NCI-H1105 treated with DMSO at 0.1 percent for 48 hours (cell line): ENCODE measurements at places on chromosomes 6 and 20.

GRCh38 chr6:14771016-14771415, 474.9 kb upstream of the JARID2 start:
- DNase-seq, result no peak

- DNase-seq, result no peak
These were observed 19.6 kb upstream of the MRAP2 start for GRCh38 chr6:84013931-84014330.

DNA sequence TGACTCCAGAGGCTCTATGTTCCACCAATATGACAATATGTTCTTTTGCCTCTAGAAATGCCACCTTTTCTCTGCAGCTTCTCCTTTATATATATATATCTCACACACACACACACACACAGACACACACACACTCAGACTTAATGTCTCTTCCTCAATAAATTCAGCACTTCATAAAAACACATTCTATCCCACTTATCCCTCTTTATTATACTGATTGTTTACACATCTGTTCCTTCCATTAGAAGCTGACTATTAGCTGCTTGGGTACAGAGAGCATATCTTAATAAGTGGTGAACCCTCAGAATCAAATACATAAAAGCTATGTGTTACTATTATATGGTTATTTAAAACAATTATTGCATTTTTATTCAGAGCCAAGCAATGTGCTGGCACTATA, 23.3 kb downstream of the NRSN1 start:
- DNase-seq, result peak; percentile 70

DNA sequence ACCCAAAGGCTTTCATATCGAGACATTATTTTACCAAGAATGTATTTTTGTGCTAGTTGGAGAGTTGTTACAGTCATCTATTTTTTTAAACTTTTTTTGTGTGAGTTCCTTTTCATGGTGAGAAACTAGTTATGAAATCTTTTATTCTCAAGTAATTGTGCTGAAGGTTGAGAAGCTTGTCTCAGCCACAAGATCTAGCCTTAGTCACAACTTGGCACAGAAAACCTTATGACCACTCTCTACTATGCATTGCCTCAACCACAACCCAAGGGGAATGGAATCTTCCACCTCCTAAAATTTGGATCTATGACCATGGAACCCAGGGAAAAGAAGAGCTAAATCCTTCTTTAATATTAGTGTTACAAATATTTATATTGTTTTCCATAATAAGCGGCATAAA, 58.5 kb downstream of the HS3ST5 start:
- no peak for DNase-seq

- no peak for DNase-seq
These were observed 982.0 kb upstream of the FLRT3 start for GRCh38 chr20:15319439-15319838.

- no peak for DNase-seq
These were observed 8.1 kb upstream of the GTF3C6 start for GRCh38 chr6:110950440-110950839.

DNA sequence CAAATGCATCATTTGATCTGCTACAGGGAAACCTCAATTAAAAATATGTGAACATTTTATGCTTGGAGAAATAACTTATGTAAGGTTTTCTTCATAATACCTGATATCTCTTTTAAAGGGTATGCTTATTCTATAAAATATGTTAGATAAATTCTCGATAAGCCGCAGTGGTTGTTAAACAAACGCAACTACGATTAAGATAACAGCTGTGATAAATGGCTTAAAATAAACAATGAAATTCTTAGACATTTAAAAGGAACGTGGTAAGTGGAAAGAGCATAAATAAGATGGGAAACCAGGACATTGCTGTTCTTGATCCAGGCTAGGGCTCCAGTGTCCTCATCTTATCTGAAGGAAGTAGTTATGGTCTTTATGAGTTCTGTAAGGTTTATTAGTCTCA, 415.9 kb downstream of the CD83 start:
- DNase-seq, result no peak

DNA sequence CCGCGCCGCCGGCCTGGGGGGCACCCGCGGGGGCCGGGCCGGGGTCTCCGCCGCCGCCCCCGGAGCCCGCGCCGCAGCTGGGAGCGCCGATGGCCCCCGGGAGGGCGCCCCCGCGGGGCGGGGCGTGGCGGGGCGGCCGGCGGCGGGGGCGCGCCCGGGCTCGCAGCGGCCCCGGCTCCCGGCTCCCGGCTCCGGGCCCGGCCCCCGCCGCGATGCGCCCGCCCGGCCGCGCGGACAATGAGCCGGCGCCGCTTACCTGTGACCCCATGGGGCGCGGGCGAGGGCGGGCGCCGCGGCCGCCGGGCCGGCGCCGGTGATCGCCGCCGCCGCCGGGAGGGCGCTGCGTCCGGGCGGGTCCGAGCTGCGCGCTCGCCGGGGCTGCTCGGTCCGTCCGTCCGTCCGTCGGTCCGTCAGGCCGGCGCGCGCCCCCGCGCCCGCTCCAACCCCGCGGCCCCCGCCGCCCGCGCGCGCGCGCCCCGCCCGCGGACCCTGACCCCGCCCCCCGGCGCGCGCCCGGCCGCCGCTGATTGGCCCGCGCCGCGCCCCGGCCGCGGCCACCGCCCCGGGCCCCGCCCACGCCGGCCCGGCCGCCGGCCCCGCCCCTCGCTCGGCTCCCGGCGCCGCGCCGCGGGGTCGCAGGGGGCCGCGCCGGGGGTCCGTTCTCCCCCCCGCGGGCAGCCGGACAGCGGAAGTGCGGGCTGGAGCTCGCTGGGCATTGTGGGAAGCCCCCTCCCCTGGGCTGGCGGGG, at the start of gene ZBTB46:
Gene ZBTB46, minus strand, starts transcription at position 424 of the 748 bp plus-strand sequence. CDS start 40,507 bp downstream, outside the sequence.
- DNase-seq, result peak; percentile 11

- DNase-seq, result no peak
These were observed 17.8 kb upstream of the ZNF217 start for GRCh38 chr20:53611449-53611894.

DNA sequence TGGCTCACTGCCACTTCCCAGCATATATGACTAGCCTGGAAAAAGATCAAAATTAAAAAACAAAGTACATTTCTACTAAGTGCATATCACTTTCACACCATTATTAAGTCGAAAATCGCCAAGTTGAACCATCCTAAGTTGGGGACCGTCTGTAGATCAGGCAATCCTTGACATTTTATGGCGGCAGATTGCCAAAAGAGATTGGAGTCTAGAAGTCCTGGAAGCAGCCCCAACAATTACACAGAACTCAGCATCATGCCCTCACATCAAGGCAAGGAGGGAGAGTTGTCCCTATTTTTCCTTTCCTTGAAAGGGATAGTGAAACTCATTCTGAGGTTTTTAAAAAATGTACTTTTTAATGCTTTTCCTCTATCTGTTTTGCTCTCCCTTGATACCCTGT, 30.7 kb downstream of the SLC22A3 start:
- DNase-seq, result peak; percentile 54

- no peak for DNase-seq
These were observed 39.5 kb downstream of the RNASET2 start for GRCh38 chr6:166916824-166917223.

DNA sequence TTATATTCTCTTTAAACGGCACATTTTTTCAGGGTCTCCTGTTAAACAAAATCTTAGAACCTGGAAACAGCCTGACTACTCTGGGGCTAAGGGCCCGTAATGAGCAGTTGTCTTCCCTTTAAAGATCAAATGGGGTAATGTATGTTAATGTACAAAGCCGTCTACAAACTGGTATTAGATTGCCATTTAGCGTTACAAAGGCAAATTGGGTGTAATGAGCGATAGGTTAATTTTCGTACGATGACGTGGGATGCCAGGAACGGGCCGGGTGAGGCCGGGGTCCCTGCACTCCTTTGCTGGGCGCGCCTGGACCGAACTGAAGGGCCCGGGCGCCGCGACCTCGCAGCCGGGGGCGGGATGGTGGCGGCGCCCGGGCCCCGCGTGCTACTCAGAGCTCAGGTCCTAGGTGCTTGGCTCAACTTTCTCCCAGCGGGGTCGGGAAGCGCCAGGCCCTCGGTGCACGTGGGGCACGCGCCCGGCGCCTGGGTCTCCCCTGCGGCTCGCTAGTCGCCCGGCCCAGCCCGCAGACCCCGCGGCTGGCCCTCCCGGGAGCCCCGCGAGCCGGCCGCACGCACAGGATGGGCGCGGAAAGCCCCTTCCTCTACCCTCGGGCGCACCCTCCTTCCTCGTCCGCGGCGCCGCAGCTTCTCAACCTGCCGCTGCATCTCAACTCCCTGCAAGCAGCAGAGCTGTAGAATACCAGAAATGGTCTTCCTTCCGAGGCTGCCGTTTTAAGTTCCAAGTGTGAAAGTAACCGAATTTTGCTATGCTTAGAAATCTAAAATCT, 5.9 kb downstream of the NKX2-4 start:
- DNase-seq, result no peak

GRCh38 chr20:33010133-33010504, 2.6 kb downstream of the BPIFB2 start:
- no peak for DNase-seq

DNA sequence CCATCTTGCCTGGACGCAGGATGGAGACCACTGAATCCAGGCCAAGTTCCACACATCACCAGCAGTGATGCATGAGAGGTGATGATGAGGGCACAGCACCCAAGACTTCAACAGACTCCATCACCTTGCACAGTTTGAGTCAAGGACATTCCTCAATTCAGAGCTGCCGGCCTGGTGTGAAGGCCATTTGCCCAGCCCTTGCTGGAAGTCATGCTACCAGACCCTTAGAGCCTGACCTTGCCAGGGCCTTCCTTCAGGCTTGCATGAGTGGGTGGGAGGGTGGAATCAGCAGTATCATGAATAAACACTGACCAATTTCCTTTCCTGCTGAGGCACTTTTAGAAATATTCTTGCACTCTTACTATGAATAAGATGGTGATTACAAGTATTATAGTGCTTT, 130.2 kb upstream of the SSTR4 start:
- no peak for DNase-seq

DNA sequence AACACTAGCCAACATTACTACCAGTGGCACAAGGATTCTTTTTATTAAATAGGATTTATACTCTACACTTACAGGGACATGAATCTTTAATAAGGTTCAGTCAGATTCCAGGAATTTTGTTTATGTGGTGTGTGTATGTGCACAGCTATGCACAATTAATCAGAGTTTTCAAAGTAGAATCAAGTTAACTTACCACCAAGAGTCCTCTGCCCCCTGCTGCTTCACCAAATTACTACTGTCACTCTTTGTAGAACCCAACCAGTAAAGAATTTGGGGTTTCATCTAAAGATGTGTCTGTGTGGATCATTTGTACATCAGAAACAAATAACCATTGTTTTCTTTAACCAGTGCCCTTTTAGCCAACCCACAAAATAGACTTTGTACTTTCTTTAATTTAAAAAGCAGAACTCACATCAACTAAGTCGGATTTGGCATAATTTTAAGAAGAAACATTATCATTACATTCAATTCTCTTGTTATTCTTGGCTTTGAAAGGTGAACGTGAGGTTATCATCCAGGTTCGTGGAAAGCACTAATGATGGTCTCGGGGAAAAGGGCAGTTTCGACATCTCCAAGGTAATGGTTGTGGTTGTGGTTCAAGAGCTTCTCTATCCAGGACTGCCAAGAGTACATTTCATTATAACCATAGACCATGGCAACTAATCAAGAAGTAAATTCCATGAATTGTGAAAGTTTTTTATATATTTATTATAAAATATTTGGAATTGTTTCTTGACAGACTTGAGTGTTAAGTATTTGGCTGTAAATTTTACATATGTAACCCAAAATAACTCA, 514.3 kb upstream of the ID4 start:
- no peak for DNase-seq

DNA sequence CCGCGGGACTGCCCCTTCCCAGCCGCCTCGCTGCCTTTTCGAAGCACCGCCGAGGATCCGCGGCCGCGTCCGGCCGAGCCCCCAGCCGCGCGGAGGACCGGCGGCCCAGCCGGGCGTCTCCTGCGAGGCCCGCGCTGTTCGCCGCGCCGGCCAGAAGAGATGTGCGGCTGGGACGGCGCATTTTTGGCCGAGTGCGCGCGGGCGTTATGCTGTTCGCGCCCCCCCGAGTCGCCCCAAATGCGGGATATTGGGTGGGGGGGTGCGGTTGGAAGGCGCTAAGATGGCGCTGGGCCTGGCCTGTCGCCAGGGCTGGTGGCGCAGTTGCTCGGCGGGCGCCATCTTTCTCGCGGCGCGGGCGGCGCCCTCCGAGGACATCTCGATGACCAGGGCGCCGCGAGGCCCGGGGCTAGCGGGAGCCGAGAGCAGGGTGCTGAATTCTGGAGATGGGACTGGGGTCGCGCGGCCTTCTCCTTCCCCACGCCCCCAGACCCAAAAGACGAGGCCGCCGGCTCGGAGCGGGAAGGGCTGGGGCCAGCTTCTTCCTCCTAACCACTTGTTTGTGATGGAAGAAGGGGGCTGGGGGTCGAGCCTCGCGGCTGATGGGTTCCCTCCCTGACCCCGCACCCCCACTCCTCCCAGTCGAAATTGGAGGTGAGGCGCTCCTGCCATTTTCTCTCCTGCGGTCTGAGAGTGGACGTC, 1.5 kb downstream of the BICRAL start:
- DNase-seq, result peak; percentile 68

DNA sequence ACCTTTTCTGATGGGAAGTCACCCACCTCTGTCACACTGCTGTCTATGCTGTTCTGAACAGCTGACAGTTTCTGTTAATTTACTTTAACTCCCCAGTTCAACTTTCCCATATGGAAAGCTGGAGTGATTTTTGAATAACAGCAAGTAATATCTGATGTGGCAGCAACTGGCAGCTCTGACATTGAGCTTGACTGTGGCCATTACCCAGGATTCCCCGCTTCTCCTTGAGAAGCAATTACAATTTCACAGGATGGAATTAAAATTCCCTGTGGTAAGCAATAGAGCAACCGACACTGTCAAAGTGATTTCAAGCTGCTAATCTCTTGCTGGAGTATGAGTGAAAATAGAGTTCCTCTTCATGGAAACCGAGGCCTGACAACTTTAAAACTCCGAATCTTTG, 348.1 kb upstream of the SOX4 start:
- DNase-seq, result no peak

- no peak for DNase-seq
These were observed 36.7 kb upstream of the ASXL1 start for GRCh38 chr20:32321390-32321789.

GRCh38 chr6:103177791-103178190, 1681.9 kb downstream of the HACE1 start:
- DNase-seq, result no peak
